ENCODE measurements at places on chromosomes 5 and 9.

GRCh38 chr5:89471115-89471514 is 588.1 kb upstream of the MEF2C start:
- DNase-seq: no peak

DNA sequence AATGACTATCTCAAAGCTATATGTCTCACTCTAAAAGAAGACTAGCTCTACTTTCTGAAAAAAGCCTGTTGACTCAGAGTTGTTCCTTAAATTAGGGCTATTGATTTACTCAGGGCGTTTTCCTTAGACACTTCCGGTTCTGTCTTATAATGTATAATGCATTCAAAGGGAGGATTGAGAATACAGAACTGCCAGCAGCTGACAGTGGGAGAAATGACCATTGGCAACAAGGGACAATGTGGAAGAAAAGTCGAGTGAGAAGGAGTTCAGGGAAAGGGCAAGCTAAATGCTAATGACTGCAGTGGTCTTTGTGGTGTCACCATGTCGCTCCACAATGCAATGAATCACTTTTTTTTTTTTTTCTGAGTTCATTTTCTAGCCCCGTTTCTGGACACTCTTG is 65.7 kb upstream of the ANKH start:
- no peak for DNase-seq

GRCh38 chr5:2193142-2193541 is 310.4 kb upstream of the IRX4 start:
- DNase-seq: no peak

DNA sequence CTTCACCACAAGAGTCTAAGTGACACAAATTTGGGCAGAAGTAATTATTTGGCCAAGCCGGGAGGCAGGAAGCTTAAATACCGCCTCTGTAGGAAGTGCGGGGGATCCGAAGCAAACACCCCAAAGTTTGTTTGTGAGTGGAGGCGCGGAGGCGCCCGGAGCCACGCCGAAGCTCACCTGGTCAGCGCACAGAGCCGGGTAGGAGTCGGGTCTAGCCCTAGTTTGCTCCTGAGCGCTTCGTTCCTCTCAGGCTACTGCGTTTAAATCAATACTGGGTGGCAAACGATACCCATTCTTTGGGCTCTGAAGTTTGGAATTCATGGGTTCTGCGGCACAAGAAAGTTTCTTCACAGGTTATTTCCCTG is 855 bp downstream of the MCC start:
- DNase-seq: no peak

DNA sequence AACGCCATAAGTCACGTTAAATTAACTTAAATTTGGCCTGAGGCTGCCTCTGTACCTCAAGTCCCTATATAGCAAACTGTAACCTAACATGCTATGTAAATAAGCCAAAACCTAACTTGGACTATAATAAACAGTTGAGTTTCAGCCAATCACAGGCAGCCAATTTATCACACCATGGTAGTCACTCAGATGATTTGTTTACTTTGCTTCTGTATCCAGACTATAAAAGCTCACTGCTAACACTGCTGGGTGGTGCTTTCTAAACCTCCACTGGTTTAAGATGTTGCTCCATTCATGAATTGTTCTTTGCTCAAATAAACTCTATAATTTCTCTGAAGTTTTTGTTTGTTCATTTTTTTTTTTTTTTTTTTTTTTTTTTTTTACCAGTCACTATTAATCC is 62.8 kb downstream of the TRPM3 start:
- DNase-seq: no peak

DNA sequence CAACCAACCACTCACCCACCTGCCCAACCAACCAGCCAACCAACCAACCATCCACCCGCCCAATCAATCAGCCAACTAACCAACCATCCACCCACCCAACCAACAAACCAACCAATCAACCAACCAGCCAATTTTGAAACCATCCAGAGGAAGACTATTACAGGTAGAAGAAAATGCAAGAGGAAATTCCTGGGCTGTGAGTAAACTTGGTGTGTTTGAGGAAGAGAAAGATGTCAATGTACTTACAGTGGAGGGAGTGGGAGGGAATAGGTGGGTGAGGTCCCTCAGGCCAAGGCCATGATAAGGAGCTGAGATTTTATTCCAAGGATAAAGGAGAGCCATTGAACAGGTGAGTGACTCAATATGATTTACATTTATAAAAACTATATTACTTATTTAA is 30.4 kb downstream of the C9orf57 start:
- no peak for DNase-seq

- no peak for DNase-seq
Measured at GRCh38 chr5:1010181-1010510, 1.5 kb downstream of the NKD2 start.

- DNase-seq: no peak
Measured at GRCh38 chr9:16143310-16143709, 590.5 kb downstream of the CCDC171 start.

Measured in NCI-H526 treated with DMSO at 0.1 percent for 48 hours (cell line).